NCI-H1436 treated with DMSO at 0.1 percent for 48 hours (cell line): ENCODE measurements at places on chromosomes 6 and 20.

- DNase-seq, result no peak
Observed at GRCh38 chr6:87049779-87050178, 45.1 kb downstream of the CGA start.

DNA sequence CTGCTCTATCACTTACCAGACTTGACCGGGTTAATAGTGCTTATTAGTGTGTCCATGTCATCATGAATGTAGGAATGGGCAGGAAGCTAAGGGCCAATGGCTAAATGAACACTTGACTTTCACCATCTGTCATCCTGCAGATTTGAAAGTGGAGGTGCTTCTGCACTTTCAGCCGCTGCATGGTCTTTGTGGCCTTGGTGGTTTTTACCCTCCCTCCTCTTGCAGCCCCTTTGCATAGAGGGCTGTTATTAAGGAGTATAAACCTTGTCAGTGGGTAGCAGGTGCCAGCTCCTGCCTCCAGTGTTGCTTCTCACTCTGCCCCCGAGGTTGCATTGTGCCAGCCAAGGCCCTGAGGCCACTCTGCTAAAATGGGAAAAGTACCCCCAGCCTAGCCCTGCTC is 122.2 kb upstream of the TNFAIP3 start:
- DNase-seq, result no peak

DNA sequence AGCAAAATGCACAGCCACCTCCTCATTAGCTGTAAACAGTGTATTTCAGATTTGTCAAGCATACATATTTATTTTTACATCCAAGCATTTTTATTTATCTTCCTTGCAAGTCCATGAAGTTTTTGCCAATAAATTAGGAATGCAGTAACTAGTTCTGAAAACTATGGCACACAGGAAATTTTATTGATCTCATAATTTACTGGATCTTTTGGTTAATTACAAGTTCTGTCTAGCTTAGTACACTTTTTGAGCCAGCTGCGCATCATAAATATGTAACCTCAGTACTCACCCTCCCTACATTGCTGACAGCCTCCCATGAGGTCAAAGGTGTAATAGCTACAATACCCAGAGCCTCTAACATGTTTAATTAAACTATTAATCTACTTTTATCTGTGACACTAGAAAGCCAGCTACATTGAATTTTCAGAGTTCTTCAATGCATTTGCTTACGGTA is 898.2 kb downstream of the KIF16B start:
- no peak for DNase-seq

- no peak for DNase-seq
Observed at GRCh38 chr6:87357479-87358196, 13.0 kb downstream of the C6orf163 start.

GRCh38 chr20:44730441-44730840 is 15.2 kb upstream of the KCNK15 start:
- DNase-seq, result no peak
